ENCODE measurements at places on chromosomes 2 and 18. TPM values are rescaled to one million over a fixed set of nuclear protein-coding genes. Genes with fewer than 3 reads are reported as not detected.

GRCh38 chr2:135662088-135662487 is 79.6 kb upstream of the UBXN4 start:
- no peak for DNase-seq

DNA sequence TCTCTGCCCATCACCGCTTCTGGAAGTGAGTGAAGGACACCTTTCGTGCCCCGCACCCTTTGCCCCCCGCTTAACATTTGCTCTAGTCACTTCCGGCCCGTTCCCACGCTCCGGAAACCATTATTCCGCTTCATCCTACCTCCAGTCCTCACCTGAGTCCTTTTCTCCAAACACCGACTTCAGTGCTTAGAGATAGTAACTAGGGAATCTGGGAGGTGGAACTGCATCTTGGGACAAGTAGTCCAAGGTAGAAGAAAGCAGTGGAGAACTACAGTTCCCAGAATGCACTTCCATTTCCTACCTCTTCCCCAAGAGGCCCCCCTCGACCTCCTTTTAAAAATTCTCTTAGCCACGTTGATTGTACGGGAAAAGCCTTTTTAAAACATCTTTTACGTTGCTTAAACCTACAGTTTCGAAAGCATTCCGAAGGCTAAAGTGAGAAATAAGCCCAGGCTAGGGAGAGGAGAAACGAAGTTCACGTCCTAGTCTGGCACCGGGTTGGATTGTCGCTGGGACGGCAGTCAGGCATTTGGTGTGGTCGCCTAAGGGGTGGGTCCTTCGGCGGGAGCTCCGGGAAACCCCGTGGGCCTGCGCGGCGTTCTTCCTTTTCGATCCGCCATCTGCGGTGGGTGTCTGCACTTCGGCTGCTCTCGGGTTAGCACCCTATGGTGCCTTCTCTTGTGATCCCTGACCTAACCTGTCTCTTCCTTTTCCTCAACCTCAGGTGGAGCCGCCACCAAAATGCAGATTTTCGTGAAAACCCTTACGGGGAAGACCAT is at the start of the genes CLHC1 and RPS27A:
Gene CLHC1 (minus strand): TSS at position 210 of the 779 bp plus-strand sequence. CDS start 9,882 bp downstream, outside the sequence.
Gene RPS27A (plus strand): TSS at position 605 of the 779 bp plus-strand sequence. CDS start 137 bp downstream, at position 742.
- peak; percentile 92 for DNase-seq

- DNase-seq = no peak
Measured at GRCh38 chr2:214255046-214255445, 155.8 kb upstream of the VWC2L start.

DNA sequence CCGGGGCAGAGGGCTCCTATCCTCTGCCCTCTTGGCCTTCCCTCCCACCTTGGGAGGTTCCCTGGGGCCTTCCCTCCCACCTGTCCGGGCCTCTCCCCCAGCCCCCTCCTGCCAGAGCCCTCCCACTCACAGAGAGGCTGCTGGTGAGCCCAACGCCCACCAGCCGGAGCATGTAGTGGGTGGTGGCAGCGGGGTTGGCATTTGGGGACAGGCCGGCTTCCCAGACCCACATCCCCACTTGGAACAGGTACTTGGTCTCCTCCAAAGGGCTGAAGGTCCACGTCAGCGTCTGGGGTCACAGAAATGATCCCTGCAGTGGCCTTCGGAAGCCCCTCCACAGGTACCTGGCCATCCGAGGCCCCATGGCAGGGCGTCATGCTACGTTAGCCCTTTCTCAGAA is 19.3 kb downstream of the CFAP65 start:
- no peak for DNase-seq

GRCh38 chr18:7414459-7414858 is 152.7 kb upstream of the PTPRM start:
- no peak for DNase-seq

- DNase-seq = no peak
Measured at GRCh38 chr2:103161456-103162289, 399.8 kb downstream of the TMEM182 start.

DNA sequence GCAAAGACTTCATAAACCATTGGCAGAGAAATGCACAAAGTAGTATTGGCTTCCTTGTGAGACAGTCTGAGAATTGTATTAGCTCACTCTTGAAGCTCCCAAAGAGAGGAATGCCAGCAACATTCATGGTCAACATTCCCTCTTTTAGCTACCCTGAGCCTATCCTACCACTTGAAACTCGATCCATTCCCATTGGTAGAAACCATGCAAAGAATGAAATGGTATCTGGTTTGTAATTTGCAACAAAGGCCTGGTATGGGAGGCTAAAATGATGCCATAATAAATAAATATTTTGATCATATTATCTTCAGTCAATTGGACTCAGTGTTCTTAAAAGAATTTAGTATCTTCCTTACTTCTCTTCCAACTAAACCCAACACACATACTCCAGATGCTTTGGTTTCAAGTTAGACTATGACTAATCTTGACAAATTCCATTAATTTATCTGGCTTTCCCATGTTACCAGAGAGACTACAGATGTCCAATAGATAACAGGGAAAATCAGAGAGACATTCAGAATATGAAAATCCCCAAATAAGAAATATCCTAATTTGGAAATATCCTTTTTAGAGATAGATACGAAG is 102.9 kb downstream of the DHRS9 start:
- DNase-seq = no peak

DNA sequence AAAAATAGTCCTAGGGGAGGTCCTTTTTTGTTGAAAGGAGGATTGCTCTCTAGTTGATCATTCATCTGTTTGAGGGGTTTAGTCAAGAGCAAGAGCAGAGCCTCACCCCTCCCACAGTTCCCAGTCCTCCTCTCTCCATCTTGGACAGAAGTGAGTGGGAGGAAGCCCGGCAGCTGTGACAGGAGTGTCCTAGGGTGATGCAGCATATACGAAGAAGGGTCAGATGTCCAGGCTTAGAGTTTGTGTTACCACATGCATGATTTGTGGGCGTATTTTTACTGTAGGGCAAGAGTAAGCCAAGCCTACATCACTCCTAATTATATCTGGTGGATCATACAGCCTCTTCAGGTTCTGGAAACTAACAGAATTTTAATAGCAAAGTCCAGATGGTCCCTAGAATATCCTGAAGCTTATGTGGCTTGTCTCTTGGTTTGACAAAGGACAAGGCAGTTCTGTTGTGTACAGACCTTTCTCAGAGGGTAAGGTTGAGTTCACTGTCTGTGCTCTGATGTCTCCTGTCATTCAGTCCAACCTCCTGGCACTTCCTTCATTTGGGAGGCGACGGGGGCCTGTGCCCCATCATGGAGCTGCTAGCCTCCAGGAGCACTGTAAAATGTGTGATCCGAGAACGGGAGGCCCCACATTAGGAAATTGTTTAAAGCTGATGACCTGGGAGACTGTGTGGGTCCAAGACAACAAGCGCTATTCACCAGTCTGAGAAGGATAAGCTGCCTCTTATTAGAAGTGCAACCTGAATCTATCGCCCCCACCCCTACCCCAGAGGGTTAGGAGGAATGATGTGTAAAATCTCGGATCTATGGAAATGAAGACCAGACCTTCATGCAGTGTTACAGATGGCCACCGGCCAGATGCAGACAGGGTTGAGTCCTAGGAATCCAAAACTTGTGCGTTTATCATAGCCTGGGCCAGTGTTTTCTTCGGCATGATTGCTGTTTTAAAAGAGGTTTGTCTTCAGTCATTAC is 6.9 kb downstream of the CEP68 start:
- no peak for DNase-seq

DNA sequence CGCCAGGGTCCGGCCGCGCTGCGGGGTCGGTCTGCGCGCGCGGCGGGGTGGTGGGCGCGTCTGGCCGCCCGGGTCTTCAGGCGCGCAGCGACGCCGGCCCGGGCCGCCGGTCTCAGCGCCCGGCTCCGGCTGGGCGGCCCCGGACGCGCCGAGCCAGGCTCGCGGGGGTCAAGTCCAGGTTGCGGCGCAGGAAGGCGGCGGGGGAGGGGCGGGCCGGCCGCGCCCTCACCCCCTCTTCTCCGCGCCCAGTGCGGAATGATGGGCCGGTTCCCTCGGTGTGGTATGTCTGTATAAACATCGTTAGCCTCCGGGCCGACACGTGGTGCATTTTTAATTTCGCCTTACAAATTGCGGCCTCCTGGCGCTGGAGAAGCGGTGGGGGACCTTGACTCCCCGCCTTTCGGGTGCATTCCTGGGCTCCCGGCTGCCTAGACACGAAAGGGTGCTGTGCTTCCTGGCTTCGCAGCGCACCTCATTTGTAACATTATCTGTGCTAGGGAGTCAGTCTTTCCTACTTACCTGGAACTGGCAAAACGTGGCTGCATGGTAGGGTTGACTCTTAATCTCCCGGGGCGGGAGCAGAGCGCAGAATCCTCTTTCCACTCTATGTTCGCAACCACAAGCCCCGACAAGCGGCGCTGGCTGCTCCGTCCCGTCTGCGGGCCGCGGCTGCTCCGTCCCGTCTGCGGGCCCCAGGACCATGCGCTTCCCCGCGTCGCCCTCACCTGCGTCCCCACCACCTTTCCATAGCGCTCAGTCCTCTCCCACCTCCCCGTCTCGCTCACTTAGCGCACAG is 69.0 kb downstream of the CTAGE1 start:
- peak; percentile 69 for DNase-seq

DNA sequence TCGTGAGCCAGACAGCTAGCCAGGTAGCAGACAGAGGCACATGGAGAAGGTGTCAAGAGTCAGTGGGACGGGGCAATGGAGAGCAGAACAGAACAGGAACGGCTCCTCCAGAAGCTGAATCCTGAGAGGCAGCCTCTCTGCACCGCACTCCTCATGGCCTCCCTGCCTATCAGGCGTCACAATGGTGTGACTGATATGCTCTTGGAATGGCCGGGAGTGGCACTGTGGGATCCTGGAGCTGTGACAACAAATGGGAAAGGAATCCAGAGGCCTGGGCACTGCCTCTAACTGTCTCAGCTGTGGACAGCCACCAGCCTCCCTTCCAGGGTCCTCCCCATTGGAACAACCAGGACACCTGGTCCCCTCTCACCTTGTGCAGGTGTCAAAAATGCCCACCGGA is 89.1 kb upstream of the ID2 start:
- peak; percentile 6 for DNase-seq

- DNase-seq = peak; percentile 75
Measured at GRCh38 chr2:10057231-10058107, 14.1 kb downstream of the KLF11 start.

GRCh38 chr2:28745876-28746275 is 5.8 kb upstream of the PPP1CB start:
- DNase-seq = no peak

- DNase-seq = no peak
Measured at GRCh38 chr18:57664568-57665165, 43.0 kb upstream of the NARS1 start.

- DNase-seq = no peak
Measured at GRCh38 chr2:67451086-67451832, 54.1 kb downstream of the ETAA1 start.

- DNase-seq = no peak
Measured at GRCh38 chr2:88254437-88255091, 84.4 kb downstream of the THNSL2 start.

DNA sequence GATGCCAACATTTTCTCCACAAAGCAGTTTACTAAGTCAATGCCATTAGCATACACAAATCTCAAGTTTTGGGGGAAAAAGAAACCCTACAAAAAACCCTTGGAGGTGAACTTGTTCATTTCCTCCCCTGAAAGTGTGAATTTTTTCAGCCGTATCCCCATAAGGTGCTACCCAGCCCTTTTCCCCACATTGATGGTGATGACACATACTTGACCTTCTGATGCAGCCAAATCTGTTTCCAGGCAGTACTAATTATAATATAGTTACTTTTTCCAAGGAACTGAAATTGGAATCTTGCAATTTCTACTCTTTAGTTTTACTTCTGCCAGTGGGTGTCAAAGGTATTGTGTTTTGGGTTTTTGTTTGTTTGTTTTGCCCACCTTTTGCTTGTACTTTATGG is 474.5 kb downstream of the TGIF1 start:
- DNase-seq = no peak

- no peak for DNase-seq
Measured at GRCh38 chr2:238635647-238636051, 208.9 kb downstream of the ASB1 start.

- DNase-seq = no peak
Measured at GRCh38 chr2:207567671-207568070, 37.9 kb downstream of the CREB1 start.

GRCh38 chr2:9206991-9207640 is 504 bp downstream of the ASAP2 start:
- DNase-seq = peak; percentile 55

DNA sequence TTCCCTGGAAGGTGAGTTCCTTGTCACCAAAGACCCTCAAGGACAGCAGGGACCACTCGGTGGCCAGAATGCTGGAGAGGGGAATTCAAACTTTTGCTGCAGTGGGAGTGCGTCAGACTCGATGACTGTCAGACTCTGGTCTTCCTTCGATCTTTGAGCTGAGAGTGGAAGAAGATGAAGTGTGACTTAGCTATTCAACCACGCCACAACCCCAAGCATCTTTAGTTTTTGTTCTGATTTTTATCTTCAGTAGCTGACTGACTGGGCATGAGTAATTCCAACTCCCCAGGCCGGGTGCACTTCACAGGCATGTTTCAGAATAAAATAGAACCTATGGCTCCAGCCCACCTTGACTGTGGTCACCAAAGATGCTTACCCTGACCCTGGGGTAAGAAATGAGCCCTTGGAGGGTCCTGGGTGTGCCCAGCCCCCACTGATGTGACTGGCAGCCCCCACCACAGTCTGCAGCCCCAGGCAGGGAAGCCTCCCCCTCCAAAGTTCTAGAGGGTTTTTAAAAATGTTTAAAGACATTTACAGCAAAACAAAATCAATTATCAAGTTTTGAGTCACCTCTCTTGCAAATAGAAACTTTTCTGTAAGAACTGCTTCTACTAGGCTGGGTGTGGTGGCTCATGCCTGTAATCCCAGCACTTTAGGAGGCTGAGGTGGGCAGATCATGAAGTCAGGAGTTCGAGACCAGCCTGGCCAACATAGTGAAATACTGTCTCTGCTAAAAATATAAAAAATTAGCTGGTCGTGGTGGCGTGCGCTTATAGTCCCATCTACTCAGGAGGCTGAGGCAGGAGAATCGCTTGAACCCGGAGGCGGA is 24.9 kb upstream of the YWHAQ start:
- no peak for DNase-seq

The PLCL1 gene
- 3.0 TPM for total RNA-seq

The TXNDC2 gene
- not detected for total RNA-seq

The CDH2 gene
- total RNA-seq = 1.8 TPM

The TDRD15 gene
- total RNA-seq = 0.06 TPM

The AAMP gene
- 97.2 TPM for total RNA-seq

The KLHL30 gene
- total RNA-seq = 0.18 TPM

The IL18R1 gene
- total RNA-seq = 3.0 TPM

The MAP4K3 gene
- total RNA-seq = 29.4 TPM

The ATP8B1 gene
- 387 TPM for total RNA-seq

The GPR39 gene
- 22.1 TPM for total RNA-seq

The EFEMP1 gene
- total RNA-seq = 22.2 TPM

Measured in left colon (tissue), 2 donors.